ENCODE measurements at places on chromosomes 16 and 17.

DNA sequence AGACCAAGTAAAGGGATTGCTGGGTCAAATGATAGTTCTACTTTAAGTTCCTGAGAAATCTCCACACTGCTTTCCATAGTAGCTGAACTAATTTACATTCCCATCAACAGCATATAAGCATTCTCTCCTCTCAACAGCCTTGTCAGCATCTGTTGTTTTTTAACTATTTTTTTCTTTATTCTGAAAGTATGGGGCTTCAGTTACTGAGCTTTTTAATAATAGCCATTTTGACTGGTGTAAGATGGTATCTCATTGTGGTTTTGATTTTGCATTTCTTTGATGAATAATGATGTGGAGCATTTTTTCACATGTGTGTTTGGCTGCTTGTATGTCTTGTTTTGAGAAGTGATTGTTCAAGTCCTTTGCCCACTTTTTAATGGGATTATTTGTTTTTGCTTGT is 2.5 kb downstream of the KRTAP2-2 start:
- peak; percentile 54 for DNase-seq

DNA sequence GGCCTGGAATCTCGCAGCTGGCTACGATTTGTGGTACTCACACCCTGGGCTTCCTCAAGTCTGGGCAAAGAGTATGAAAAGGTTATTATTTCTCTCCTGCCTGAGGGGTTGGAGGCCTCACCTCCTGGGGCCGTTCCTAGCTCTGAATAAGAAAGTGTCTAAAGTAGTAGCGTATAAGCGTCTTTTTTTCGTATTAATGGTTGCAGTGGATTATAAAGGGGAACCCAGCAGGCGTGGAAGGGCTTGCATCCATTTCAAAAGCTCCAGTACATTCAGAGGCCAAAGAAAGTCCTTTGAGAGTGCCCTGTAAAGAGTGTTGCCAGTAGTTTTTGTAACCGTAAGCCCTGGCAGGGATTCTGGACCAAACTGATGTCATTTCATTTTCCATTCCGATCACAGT is 72.2 kb upstream of the MPHOSPH6 start:
- DNase-seq: no peak

DNA sequence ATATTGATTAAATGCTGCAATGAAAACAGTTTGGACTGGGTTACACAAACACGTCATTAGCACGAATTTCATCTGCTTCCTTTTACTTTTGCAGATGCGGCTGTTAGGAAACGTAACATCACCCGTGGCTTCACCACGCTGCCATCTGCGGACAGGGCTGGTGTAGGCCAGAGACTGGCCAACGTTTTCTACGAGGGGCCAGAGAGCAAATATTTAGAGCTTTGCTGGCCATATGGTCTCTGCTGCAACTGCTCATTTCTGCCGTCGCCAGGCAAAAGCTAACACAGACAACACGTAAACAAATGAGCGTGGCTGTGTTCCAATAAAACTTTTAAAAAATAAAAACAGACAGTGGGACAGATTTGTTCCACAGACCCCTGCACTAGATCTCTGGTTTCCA is 96.6 kb downstream of the ENGASE start:
- DNase-seq: no peak

DNA sequence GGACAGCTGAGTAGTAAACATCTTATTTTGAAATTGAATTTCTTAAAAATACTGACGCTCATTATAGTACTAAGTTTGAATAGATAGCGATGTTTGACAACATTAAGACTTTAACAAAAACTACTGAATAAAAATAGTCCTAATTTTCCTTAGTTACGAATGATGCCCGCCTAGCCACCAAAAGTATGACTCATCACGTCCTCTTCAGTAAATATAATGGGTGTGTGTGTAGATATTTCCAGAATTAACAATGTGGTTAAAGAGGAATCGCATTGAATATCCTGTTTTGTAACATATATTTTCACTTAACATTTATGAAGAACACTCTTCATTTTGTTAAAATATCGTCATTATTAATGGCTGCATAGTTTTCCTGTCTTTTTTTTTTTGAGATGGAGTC is 187.6 kb downstream of the MYO1D start:
- DNase-seq: no peak

- no peak for DNase-seq
Observed at GRCh38 chr16:4763791-4764190, 3.2 kb downstream of the ZNF500 start.

DNA sequence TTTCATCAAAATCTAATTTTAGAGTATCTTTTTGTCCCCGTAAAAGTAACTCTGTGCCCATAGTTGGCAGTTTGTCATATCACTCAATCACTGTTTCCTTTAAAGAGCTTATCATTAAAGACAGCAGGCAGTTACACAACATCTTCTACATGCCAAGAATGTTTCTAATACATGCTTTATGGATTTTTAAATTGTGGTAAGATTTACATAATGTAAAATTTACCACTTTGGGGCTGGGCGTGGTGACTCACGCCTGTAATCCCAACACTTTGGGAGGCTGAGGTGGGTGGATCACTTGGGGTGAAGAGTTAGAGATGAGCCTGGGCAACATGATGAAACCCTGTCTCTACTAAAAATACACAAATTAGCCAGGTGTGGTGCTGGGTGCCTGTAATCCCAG is 687.2 kb downstream of the WWOX start:
- no peak for DNase-seq

- no peak for DNase-seq
Observed at GRCh38 chr16:85278839-85279238, 166.6 kb upstream of the CIBAR2 start.

DNA sequence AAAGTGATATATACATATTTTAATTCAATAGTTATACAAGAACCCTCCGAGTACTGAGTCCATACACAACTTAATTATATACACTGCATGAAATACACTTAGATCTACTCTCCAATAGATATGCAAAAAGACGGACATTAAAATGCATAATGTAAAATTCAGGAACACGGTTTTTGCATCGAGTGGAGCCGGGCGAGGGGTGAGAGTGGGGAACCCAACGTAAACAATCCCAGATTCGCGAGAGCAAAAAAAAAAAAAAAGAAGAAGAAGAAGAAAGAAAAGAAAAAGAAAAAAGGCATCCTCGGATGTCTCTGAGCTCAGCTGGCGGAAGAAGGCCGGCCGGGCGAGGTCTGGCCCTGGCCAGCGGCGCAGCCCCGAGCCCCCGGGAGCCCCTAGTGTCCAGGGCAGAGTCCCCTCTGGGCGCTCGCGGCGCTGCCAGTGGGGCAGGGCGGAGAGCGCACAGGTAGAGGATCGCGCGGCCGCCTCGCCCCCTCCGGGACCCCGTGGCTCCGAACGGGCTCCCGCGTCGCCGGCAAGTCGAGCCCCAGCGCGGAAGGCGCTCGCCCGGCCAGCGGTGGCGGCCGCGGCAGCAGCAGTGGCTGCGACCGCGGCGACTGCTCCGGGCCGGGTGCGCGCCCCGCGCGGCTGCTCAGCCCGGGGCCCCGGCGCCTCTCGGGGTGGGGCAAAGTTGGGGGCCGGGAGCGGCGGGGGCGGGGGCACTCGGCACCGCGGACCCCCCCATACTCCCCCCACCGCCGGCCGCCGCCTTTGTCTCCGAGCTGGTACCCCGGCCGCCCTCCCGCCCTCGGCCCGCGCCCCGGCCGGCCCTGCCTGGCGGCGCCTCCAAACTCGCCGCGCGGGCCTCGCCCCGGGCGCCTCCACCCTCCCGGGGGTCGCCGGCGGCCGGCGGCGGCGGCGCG is 9.6 kb upstream of the ZFHX3 start:
- no peak for DNase-seq

DNA sequence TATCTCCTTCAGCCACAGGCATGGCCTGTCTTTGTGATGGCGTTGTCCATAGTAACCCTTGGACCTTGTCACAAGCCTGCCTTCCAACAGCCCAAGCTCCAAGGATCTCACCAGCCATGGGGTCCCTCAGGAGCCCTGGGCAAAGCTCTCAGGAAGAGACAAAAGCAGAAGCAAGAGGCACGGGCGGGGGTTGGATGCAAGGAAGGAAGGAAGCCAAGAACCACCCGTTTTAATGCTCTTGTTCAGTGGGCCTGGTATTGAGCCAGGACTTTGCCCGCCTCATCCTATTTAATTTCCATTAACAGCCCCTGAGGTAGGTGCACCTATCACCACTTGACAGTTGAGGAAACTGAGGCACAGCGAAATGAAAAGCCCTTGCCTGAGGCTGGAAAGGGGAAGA is 32.3 kb upstream of the GOSR2 start:
- DNase-seq: no peak

GRCh38 chr16:84065536-84066132 is 23.0 kb upstream of the SLC38A8 start:
- peak; percentile 20 for DNase-seq

DNA sequence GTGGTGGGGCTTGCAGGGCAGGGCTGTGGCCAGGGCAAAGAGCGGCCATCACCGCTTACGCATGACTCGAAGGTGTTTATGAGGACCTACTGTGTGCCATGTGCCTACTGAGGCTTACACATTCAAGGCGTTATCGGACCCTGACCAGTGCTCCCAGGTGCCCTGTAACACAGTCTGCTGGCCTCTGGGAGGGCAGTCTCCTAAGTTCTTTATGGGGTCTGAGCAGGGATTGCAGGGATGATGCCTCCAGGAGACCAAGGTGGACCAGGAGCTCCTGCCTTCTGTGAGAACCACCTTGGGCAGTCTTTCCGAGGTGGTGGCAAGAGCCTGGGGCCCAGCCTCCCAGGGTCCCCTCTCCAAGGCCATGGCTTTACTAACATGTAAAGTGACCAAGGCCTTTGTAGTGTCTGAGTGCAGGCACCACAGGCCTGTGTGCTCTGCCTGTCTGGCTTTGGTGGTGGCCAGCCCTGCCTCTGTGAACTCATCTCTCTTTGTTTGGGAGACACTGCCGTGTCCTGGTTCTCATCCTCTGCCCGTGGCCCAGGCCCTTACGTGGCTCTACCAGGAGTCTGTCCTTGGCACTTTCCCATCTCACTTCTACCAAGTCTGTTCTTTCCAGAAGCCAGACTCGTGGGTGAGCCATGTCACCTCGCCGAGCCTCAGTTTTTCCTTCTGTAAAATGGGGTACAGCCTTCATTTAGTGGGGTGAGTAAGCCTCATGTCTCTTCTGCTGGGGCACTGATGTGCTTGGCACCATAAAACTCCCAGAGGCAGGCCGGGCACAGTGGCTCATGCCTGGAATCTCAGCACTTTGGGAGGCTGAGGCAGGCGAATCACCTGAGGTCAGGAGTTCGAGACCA is 3.4 kb upstream of the SYNGR2 start:
- no peak for DNase-seq

DNA sequence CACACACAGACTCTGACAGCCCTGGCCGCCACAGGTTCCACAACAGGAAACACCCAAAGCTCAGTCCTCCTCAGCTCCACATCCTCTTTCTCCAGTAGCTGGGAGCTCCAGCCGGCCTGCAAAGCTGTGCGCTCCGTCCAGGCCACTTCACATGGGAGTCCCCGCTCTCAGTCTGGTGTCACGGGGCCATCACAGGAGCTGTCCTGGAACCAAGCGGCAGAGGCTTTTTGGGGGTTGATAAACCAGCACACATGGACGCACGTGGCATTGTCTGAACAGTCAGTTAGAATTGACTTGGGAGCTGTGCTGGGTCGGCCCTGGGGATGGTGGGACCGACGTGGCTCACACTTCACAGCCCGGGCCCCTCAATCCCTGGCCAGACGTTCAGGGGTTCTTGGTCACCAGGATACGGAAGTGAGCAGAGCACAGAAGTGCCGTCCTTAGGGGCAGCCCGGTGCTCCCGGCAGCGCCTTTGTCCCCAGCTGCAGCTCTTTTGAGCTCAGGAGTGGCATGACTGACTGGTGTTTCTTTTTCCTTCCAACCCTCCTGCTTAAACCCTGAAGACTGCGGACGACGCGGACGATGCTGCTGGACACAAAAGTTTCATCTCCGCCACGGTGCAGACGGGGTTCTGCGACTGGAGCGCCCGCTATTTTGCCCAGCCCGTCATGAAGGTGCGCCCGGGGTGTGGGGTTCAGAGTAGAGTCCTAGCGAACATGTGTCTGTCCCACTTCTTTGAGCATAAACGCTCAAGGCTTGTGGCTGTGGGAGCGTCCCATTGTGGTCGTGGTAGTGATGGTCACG is 66.6 kb upstream of the CHMP6 start:
- DNase-seq: no peak

DNA sequence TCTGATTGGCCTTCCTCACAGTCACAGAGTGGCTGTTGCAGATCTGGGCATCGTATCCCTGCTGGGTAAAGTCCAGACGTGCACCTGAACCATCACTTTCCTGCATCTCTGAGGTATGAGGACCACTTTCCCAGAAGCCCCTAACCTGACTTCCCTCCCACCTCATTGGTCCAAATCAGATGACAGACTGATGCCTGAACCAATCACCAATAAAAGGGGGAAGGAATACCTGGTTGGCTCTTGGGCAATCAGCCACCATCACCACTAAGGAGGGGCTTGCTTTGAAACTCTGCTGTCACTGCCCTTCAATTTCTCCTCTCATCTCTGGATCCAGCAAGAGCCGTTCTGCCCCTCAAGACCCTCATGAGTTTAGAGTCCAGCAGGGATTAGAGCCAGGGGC is 13.6 kb upstream of the WFDC1 start:
- no peak for DNase-seq

DNA sequence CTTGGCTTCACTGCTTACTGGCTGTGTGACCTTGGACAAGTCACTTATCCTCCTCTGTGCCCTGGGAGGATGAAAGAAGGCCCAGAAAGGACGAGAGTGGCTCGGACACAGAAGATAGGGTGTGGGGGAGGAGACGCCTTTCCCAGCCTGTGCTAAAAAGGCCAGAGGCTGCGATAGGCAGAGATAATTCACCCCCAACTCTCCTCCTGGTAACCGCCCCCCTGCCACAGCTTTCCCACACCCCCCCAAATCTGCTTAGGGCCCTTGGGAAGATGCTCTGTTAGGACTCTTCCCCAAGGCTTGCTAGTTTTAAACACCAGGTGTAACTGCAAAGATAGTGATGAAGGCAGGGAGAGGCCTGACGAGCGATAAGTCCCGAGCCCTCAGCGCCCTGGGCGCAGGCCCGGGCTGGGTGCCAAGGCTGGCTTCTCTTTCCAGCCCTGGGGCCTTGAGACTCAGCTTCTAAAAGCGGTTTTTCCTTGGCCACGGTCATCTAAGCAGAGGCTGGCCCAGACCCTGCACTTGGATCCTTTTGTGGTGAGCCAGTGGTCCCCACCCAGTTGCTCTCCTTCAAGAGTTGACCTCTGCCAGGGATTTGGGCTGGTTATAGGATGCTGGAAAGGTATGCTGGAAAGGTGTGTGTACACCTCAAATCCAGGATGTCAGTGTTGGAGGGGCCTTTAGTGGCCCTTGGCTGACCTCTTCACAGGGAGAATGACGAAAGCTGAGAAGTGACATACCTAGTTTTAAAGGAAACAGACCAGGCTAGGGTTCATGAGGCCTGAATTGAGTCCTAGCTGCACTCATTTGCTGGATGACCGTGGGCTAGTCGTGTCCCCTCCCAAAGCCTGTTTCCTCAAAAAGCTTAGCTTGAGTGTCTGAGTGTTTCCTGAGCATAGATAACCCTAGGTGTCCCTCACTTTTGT is 3.4 kb upstream of the PPP1R9B start:
- no peak for DNase-seq

- DNase-seq: no peak
Observed at GRCh38 chr16:48556913-48557351, 53.0 kb downstream of the N4BP1 start.

All from fibroblast of skin of left quadriceps (primary cell).